ENCODE measurements at places on chromosomes 13 and 19. TPM values are rescaled to one million over a fixed set of nuclear protein-coding genes. Genes with fewer than 3 reads are reported as not detected.

Gene NPHS1
- total RNA-seq = not detected

Gene TMEM221
- not detected for total RNA-seq

Gene S1PR2
- total RNA-seq = 1.4 TPM

Gene ACER1
- total RNA-seq = not detected

Gene PALM3
- total RNA-seq = 0.38 TPM

Data from LHCN-M2 (cell line).